ENCODE measurements at places on chromosomes 13 and 19.

DNA sequence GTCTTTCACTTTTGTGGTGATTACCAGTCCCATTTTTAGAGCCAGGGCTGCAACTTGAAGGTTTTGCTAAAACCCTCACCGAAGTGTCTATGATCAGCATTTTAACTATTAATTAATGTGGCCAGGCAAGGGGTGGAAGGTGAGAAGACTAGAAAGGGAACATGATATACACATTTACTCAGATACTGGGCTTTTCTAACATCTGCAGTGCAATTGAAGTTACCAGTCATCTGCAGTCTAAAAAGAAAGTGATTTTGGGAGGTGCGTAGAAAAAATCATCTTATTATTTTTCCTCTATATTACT is 481 bp downstream of the ALOX5AP start:
- DNase-seq = no peak

DNA sequence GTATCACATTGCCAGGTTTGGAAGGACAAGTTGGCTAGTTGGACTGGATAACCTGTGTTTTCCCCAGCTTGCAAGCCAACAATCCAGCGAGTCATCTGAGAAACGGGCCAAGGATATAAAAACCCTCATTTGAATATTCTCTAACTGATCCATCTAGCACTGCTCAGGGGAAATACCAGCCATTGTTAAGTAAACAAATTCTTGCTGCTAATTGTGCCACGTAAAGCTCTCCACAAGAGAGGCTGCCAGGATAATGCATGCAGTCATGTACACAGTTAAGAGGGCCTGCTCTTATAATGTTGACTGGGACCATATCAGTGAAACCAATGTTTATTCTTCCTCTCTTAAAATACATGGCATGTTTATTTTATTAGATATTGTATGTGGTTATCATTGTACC is 663.2 kb upstream of the SGCG start:
- DNase-seq = peak; percentile 2

- no peak for DNase-seq
These were observed 458.4 kb downstream of the SLITRK1 start for GRCh38 chr13:83423861-83424260.

DNA sequence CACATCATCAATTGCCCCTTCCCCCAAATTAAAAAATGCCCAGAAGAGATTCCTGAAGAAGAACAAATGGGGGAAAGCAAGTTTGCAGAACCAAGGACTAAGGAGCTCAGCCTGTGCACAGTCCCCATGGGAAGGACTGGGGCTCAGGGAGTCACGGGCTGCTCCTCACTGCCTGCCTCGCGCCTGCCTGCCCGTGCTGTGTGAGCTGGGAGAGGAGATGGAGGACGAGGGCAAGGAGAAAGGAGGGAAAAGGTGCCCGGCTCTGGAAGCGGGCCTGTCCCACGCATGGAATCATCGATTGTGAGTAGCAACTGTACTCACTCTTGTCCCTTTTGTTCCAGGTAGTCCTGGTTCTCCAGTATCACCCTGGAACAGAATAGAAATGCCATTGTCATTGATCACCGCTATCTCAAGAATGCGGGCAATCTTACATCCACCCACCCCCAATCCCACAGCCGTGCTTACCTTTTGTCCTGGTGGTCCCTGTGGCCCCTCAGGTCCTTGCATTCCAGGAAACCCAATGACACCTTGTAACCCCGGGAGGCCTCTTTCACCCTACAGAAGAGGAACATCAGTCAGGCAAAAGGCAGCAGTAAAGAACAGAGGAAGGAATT is 93.4 kb downstream of the COL4A1 start:
- DNase-seq = no peak

DNA sequence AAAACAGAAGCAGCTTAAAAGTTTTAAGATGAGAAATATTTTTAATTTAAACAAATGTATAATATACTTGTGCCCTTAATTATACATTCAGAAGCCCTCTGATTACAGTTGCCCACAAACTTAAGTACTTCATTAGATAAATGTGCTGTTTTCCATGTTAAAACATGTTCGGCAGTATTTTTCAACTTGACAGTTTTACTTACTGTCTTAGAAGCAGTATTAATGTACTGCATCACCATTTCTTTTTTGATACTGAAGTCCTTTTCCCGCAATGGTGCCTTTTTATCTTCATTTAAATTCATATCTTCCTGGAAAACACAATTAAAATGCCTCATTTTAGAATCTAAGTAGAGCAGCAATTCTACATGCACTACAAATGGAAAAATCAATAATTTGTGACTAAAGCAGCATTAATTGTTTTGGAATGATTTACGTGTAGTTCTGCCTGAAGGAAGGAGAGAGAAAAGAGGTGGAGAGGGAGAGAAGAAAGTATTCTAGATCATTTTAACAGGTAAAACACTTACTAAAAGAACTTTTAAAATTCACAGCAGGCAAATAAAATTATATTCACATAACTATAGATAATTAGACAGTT is 70.2 kb downstream of the DIAPH3 start:
- no peak for DNase-seq

DNA sequence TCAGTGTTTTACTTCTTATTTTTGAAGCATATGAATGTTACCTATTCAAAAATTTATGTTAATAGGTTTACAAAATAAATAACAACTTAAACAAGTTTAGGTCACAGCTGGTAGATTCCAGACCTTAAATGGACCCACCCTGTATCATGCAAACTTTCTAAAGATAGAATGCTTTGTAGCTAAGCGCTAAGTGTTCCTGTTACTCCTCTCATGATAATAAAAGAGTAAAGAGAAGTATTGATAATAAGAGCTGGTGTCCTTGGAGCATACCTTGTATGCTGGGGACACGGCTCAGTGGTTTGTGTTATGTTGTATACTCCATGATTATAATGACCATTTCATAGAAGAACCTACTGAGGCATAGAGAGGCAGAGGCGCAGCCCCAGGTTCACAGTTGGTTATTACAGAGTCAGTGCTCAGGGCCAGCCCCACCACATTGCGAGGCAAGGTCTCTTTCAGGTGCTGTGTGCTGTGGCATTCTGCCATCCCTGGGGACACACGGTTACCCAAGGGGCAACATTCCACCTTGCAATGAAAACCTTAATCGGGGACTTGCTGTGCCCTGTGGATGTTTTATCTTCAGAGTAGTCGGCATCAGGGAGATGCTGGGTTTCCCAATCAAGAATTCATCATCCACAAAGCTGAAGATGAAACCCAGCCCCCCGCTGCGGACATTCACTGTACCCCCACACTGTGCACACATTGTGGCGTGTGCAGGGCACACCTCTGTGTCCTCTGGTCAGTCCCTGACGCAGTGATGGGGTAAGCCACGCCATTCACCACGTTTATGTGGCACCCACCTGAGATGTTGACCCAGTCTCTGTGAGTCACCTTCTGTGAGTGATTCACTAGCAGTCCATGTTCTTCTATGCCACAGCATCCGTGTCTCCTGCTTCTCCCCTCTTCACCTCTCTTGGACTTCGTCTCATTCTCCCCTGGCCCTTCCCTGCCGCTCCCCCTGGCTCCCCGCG is 186.7 kb downstream of the COL4A1 start:
- DNase-seq = no peak

- DNase-seq = no peak
These were observed 6.7 kb downstream of the FOXA3 start for GRCh38 chr19:45870798-45871197.

DNA sequence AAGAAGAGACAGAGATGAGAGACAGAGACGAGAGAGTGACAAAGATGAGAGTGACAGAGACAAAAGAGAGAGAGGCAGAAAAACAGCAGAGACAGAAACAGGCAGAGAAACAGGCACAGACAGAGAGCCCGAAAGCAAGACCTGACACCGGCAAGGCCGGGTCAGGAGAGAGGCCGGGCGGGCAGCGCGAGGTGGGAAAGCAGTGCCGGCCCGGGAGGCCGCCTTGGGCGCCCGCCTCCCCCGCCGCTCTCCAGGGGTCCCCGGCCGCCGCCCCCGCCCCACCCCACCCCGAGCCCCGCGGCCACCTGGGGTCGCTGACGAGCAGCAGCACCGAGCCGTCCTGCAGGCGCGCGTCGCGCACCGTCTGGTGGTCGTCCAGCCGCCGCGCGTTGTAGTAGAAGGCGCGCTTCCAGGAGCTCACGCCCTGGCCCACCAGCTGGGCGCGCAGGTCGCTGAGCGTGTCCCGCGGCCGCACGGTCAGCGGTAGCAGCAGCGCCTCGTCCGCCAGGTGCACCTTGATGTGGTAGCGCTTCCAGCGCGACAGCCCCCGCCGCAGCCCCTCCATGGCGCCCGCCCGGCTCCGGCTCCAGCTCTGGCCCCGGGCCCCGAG is at the start of gene TINCR:
Gene TINCR (minus strand): TSS at position 594 of the 610 bp plus-strand sequence.
- DNase-seq = no peak

DNA sequence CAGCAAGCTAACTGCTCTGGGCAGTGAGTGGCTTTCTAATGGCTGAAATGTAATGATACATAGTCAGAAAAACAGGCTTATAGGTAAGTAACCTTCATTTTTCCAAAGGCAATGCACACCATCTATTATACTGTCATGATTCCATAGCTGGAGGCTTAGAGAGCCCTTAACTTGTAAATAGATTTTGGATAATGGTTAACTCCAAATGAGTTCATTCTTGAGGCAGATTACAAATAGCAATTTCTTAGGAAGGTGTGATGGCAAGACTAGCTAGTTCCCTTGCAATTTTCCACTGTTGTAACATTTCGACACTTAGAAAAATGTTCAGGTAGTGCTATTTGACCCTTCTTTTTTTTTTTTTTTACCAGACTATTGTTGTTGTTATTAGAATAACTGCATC is 789.8 kb upstream of the PCDH9 start:
- no peak for DNase-seq

DNA sequence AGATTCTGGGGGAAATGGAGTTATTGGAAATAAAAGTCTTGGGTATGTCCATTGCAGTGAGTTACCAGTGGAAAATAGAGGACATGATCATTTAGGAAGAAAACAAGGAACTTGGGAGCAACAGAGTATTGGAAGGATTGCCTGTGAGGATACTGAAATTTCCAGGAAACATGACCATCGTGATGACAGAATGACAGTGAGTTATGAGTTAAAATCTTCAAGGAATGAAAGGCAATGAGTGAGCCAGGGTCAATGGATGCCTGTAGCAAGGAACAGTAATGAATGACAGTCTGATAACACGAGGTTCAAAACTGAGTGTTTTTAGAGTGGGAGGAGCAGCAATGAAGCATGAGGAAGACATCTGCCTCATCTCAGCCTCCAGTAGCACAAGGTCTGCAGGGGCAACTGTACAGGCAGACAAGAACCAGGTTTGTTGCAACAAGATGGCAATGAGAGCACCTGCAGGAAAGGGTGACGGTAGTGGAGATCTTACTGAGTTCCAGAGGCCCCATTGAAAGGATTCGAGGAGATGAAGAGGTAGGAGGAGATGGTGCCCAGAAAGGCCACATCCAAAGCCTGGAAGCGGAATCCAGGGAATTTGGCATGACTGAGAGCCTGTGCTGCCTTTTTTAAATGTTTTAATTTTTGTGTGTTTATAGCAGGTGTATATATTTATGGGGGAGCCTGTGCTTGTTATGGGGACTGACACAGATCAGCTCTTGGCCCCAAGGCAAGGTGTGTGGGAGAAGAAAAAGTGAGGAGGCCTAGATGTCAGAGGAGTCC is 43.9 kb downstream of the N4BP2L1 start:
- DNase-seq = no peak

- no peak for DNase-seq
These were observed 38.2 kb upstream of the IGFL1 start for GRCh38 chr19:46191356-46191755.

GRCh38 chr19:14030997-14031718 is 404 bp upstream of the IL27RA start:
- DNase-seq = no peak

- no peak for DNase-seq
These were observed 452 bp downstream of the PIAS4 start for GRCh38 chr19:4007836-4008539.

DNA sequence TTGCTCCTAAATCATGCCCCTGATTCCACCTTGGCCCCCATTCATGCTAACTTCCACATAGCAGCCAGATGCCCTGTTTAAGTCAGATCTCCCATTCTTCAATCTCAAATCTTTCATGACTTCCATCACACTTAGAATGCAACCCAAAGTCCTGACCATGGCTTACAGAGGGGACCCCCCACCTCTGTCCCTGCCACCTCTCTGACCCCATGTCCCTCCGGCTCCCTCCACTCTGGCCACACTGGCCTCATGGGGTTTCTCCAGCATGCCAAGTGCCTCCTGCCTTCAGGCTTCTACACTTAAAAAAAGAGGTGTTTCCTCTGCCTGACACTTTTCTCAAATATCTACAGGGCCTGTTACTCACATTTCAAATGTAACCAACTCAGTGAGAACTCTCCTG is 93.6 kb downstream of the C13orf42 start:
- DNase-seq = no peak

DNA sequence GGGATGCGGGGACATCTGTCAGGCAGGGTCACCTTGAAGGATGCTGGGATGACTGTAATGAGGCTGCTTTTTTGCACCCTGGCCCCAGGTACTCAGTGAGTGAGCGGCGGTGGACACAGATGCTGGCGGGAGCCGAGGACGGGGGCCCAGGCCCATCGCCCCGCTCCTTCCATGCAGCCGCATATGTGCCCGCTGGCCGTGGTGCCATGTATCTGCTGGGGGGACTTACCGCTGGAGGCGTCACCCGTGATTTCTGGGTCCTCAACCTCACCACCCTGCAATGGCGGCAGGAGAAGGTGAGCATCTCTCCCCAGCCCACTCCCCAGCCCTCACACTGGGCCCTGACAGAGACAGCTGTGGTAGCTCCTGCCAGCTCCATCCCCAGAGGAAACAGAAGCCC is 31.3 kb downstream of the MEGF8 start:
- no peak for DNase-seq

DNA sequence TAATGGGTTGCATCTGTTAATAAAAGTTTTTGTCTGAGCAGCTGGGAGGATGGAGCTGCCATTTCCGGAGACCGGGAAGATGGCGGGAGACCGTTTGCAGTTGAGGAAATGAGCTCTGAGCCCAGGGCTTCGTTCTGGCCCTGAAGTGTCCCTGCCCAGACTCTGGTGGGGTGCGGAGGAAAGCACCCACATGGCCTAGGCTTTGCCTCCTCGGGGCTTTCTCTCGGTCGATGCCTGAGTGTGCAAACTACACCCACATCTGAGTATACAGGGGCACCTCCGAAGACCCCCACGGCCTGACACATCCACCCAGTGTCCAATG is 15.6 kb upstream of the NANOS3 start:
- no peak for DNase-seq

GRCh38 chr19:40191836-40192646 is 815 bp downstream of the MAP3K10 start:
- no peak for DNase-seq

DNA sequence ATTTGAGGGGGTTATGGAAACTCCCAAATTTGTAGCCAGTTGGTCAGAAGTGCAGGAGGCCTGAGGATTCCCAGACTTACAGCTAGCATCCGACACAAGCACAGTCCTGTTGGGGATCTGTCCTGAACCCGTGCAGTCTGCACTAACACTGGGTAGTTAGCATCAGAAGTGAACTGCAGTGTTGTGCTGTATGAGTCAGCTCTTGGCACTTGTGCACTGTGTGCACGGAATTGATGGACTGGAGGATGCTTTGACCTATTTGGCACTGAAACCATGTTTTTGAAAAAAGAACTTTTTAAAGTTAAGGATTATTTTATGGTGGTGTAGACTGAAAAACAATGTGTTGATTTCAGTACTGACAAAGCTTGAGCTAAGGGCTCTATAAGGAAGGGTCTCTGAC is 279.0 kb downstream of the NHLRC3 start:
- no peak for DNase-seq
